ENCODE measurements at places on chromosomes 2 and 18.

- peak; percentile 29 for DNase-seq
Observed at GRCh38 chr2:84458551-84459017, 496 bp downstream of the SUCLG1 start.

- no peak for DNase-seq
Observed at GRCh38 chr2:159562248-159562647, 54.1 kb downstream of the BAZ2B start.

GRCh38 chr2:146189541-146189940 lies 1655.3 kb upstream of the ACVR2A start:
- DNase-seq = no peak

- DNase-seq = peak; percentile 53
Observed at GRCh38 chr2:30225131-30225762, 6.1 kb upstream of the LBH start.

GRCh38 chr2:169670215-169670651 lies 24.0 kb downstream of the CFAP210 start:
- DNase-seq = peak; percentile 36

GRCh38 chr2:153871231-153872221 lies at the start of gene GALNT13:
TSS of gene GALNT13 (plus strand) at chr2:153871922.
- no peak for DNase-seq

DNA sequence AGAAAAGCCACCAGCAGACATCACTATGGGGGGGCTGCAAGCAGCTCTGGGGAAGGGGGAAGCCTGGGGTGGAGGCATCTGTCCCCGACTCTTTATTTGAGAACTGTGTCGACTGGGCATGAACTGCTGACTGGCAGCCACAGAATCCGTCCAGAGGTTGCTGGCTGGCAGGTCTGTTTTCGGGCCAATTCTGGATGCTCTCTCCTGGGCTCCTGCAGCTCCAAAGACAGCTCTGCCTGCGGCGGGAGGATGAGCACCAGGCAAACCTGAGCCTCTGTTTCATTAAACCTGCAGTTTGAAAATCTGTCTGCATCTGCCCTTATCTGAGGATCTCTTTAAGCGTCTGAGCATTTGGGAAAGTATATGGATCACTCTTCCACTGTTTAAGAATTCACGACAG lies 34.4 kb upstream of the RPL31 start:
- no peak for DNase-seq
